ENCODE measurements at places on chromosomes 6 and 20.
A peak's percentile ranks its signal among the peaks of the same experiment; 100 is the strongest.

- no peak for DNase-seq
These were observed 102.5 kb downstream of the SASH1 start for GRCh38 chr6:148445116-148445515.

DNA sequence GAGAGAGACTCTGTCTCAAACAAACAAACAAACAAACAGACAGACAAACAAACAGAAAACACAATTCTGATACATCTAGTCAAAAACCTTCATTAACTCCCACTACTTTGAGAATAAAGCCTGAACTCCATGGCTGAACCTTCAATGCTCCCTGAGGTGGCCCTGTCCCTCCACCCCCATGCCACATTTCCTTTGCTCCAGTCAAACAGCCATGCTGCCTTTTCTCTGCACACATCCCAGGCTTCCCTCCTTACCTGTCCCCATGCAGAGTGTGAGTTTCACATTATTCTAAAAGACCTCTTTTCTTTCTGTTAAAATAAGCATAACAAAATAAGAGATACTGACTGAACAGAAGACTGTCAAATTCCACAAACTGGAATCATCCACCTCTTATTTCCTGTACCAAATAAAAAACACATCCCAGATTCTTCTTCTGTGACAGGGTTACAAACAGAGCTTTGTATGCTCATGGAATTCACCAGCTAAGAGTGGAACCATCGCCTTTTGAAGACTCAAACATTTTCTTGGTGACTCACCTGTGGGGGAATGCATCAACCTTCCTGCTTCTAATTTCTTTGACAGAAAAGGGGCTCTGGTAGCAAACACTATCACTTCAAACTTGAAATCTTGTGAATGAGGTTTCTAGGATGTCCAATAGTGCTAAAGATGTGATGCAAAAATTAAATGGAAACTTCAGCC, 71.0 kb upstream of the SLC22A16 start:
- no peak for DNase-seq

- no peak for DNase-seq
These were observed 437 bp downstream of the CD40 start for GRCh38 chr20:46118481-46119020.

DNA sequence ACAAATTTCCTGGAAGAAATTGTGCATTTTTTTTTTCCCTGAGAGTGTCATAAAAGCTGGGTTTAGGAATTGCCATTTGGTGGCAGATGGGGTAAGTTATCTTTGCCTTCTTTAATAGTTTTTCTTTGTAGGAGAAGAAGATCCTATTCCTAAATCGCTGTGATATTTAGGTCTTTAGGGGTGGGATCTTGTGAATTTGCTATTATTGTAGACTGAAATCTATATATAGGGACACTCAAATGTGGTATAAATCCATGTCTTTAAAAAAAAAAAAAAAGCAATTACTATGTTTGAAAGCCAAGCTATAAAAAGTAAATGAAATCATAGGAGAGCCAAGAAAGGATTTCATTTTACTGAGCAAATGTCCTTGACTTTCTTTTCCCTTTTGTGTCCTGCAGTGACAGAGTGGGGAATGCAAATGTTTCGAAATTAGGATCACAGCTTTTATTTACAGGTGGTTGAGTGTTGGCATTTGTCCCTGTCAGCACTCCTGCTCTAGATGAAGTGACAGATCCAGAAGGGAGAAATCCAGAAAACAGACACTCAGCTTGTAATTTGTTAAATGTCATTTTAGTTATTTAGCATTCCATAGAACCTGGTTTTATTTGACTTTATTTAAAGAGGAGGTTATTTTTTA, 29.4 kb downstream of the TIAM2 start:
- no peak for DNase-seq

DNA sequence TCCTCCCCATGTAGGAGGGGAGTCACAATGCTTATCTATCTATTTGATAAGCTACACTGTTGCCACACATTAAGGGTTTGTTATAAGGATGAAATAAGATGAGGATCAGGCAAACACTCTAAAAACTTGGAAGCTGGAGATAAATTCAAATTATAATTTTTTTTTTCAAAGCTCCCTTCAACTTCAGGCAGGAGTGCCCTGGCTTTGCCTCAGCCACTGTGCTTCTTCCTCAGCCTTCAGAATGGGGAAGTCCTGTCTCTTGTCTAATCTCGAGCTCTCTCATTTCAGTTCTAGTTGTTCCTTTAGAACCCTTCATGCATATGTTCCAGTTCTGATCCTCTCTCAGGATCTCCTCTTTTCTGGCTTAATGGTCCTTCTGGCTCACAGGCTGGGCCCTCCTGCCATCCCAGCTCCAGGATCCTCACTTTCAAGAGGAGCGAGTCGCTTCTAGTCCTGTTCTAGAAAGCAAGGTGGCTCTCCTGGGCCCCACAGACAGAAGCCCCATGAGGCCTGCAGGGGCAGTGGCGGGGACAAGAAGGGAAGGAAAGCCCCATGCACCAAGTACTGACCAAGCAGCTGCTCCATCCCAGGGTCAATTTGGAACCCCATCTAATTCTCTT, 164.3 kb downstream of the VEGFA start:
- DNase-seq = no peak

GRCh38 chr6:9593554-9593953, 821.3 kb downstream of the TFAP2A start:
- DNase-seq = no peak

GRCh38 chr6:2851727-2852513, 10.3 kb upstream of the SERPINB1 start:
- no peak for DNase-seq

GRCh38 chr6:156154896-156155295, 622.3 kb upstream of the ARID1B start:
- no peak for DNase-seq

DNA sequence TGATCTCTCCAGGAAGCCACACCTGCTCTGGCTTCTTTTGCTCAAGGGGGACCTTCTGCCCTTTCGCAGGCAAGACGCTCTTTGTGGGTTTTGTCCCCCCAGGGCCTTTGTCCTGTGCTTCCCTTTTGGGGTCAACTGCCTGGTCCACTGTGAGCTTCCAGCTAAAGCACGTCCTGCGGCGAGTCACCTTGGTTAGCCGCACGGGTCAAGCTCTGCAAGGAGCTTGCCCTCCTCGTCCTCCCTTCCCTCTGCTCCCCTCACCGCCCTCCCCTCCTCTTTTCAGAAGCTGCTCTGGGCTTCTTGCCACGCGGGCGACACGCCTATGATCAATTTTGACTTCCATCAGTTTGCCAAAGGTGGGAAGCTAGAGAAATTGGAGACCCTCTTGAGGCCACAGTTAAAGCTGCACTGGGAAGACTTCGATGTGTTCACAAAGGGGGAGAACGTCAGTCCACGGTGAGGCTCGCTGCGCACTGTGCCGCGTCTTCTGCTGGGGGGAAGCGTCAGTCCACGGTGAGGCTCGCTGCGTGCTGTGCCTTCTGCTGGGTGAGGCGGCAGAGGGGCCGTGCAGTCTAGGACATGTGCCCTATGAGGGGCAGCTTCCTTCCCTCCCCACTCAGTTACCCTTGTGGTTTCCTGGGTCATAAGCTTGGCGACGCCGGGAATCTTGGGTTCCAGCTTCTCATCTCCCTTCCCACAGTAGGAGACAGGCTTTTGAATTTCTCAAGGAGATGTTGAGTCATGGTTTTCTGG, 80.2 kb downstream of the SYNJ2 start:
- no peak for DNase-seq

- DNase-seq = no peak
These were observed 6.9 kb upstream of the ZSCAN16 start for GRCh38 chr6:28117386-28118050.

GRCh38 chr20:48148916-48149672, 363.8 kb upstream of the SULF2 start:
- DNase-seq = no peak

- no peak for DNase-seq
These were observed 425.7 kb upstream of the KHDRBS2 start for GRCh38 chr6:62711750-62712149.

GRCh38 chr6:42911171-42912021, 4.5 kb upstream of the PTCRA start:
- DNase-seq = no peak

GRCh38 chr6:25244865-25245264, 34.3 kb upstream of the CARMIL1 start:
- DNase-seq = no peak

DNA sequence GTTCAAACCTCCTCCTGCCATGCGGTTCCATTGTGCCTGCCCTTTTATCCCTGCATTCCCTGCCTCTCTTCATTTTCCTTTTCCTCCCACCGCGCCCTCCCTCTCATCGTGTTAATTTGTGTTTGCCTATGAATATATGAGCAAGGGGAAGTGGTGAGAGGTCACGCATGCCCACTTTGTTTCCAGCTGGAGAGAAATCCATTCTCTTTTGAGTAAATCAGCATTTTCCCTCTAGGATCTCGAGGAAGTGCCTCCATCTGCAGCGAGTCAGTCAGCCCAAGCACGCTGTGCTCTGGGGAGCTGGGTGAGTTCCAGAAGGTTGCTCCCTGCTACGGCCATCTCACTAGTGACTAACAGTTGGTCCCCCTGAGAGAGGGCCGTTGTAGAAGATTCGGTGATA, 42.9 kb downstream of the CDH26 start:
- DNase-seq = peak; percentile 63

DNA sequence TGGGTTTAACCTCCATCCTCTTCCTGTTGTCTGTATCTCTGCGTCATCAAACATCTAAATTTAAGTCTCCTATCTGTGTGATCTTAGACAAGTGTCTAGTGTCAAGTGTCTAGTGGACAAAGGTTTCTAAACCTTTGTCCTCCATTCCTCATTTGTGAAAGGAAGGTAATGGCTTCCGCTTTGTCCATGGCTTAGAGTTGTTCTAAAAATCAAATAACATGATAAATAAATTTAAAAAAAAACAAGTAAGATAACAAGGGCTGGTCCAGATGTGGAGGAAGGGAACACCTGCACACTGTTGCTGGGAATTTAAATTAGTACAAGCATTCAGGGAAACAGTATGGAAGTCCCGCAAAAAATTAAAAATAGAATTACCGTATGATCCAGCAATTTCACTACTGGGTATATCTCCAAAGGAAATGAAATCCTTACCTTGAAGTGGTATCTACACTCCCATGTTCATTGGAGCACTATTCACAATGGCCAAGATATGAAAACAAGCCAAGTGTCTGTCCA, 17.6 kb upstream of the SERPINB1 start:
- no peak for DNase-seq

GRCh38 chr6:10800810-10801209, 37.5 kb downstream of the MAK start:
- no peak for DNase-seq

DNA sequence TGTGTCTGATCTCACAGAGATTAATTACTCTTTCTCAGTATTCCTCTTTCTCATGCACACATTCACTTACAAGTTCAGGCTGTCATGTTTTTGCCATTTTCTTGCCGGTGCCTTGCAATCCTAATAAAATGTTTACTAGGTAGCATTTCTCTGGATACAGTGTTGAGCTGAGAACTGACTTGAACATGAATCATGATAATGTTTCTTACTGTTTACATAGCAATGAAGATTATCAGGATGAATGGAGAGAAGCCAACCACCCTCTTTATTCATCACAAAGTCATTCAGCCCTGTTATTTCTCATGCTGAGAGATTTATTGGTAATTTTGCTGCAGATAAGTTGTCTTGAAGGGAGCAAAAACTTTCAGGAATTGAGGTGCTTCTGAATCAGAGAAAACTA, 185.5 kb upstream of the ECI2 start:
- DNase-seq = no peak

- no peak for DNase-seq
These were observed 355.5 kb upstream of the TSHZ2 start for GRCh38 chr20:52616629-52617028.

DNA sequence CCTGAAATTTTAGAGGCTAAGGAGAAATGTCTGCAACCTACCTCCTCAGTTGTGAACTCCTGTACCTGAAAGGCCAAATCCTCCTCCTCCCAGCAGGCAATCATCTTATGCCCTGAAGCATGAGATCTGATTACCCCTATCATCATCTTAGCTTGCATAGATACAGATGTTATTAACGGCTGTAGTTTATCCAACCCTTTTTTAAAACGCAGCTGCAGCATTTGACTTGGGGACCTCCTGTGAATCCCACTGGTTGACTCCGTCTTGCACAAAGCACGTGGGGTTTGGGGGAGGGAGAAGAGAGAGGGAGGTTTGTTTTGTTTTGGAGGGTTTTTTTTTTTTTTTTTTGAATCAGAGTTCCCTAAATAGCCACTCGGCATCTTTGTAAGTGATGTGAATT, 5.8 kb upstream of the NR2E1 start:
- no peak for DNase-seq

GRCh38 chr20:44540834-44541233, 19.0 kb upstream of the SERINC3 start:
- no peak for DNase-seq

DNA sequence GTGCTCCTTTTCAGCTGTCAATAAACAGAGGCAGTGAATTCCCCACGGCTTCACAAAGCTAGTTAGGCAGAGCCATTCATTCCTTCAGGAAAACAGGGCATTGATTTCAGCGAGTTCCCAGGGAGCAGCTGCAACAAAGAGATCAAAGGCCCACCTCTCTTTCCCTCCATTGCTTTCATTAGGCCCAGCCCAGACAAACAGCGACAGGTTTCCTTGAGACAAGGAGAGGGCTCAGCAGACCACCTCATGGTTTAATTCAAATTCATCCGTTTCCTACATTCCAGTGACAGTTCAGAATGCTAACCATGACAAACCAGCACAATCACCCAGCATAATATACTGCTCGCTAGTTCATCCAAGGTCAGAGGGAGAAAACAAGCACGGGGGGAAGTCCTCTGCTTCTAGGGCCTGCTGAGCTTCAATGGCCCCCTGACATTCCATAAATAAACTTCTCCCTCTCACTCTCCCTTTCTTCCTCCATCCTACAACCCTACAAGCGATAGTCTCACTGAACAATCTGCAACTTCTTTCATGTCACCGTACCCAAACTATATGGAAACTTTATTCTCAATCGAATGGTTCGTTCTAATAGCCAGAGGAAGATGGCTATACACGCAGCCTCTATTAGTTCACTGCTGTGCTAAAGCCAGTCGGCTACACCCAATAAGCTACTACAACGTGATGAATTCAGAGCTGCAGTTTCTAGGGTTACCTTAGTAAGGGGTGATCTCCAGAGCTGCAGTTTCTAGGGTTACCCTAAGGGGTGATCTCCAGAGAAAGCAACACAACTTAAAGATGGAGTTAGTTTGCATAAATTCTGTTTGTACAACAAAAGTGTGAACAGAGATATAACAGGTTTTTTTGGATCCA, 34.7 kb downstream of the PLAGL1 start:
- no peak for DNase-seq
